GM12892 (cell line): ENCODE measurements at places on chromosomes 4 and X.

DNA sequence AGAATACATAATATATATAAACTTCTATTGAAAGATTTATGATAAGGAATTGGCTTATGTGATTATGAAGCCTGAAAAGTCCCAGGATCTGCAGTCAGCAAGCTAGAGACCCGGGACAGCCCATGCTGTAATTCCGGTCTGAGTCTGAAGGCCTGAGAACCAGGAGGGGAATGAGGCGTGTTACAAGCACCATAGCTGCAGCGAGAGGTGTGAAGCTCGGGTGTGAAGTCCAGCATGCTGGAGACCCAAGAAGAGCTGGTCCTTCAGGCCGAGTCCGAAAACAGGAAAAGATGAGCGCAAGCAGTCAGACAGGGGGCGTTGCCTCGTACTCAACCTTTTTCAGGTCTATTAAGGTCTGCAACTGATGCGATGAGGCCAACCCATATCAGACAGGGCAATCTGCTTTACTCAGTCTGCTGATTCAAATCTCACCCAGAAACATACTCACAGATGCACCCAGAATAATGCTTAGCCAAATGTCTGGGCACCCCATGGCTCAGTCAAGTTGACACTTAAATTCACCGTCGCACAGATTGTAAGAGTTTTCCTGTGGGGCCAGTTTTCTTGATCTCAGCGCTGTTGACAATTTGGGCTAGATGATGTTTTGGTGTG is 40.4 kb downstream of the SMIM20 start:
- DNase-seq: no peak

GRCh38 chr4:108141213-108141950 is 27.4 kb downstream of the LEF1 start:
- no peak for DNase-seq

GRCh38 chr4:94442251-94442650 is 9.5 kb upstream of the PDLIM5 start:
- DNase-seq: no peak

- no peak for DNase-seq
Measured at GRCh38 chrX:68112321-68112720, 321.0 kb downstream of the OPHN1 start.

GRCh38 chrX:100650841-100651240 is 6.8 kb downstream of the SRPX2 start:
- no peak for DNase-seq

- DNase-seq: no peak
Measured at GRCh38 chr4:80171656-80172055, 25.6 kb upstream of the PRDM8 start.

DNA sequence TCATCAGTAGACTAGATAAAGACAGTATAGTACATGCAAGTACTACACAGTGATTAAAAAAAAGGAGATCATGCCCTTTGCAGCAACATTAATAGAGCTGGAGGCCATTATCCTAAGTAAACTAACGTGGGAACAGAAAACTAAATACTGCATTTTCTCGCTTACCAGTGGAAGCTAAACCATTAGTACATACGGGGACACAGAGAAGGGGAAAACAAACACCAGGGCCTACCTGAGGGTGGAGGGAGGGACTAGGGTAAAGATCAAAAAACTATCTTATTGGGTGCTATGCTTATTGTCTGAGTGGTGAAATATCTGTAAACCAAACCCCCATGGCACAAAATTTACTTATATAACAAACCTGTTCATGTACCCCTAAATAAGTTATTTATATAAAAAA is 836.9 kb downstream of the SH3BGRL start:
- DNase-seq: no peak

GRCh38 chr4:1996866-1997611 is 11.7 kb downstream of the NELFA start:
- no peak for DNase-seq

DNA sequence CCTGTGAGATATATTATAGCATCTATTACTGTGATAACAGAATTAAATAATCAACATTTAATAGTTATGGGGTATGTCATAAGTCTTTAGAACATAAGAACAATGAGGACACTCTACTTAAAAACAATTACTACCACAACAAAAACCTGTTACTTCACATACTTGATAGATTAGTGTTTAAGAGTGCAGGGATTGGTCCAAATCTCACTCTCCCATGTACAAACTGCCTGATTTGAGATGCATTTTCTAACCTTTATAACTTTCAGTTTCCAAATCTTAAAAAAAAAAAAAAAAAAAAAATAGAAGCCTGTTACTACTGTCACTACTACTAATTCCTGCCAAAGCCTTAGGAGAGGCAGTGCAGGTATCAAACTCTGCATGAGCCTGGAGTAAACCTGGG is 5.6 kb downstream of the PCDH18 start:
- DNase-seq: no peak

DNA sequence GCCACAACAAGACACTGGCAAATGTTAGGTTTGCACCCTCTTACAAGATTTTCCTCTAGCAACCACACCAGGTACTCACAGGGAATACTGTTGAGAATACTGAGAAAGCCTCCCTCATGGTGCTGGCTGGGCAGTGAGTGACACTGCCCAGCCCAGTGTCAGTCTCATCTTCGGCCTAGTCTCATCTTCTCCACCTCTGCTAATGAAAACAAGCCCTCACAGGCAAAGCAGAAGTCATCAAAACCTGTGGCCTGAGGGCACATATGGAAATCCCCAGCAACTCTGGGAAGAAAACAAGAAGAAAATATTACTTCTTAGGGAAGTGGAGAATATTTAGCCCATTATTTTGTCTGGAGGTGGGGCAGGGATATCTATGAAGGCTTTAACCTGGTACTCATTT is 7.9 kb upstream of the ADAM29 start:
- no peak for DNase-seq

DNA sequence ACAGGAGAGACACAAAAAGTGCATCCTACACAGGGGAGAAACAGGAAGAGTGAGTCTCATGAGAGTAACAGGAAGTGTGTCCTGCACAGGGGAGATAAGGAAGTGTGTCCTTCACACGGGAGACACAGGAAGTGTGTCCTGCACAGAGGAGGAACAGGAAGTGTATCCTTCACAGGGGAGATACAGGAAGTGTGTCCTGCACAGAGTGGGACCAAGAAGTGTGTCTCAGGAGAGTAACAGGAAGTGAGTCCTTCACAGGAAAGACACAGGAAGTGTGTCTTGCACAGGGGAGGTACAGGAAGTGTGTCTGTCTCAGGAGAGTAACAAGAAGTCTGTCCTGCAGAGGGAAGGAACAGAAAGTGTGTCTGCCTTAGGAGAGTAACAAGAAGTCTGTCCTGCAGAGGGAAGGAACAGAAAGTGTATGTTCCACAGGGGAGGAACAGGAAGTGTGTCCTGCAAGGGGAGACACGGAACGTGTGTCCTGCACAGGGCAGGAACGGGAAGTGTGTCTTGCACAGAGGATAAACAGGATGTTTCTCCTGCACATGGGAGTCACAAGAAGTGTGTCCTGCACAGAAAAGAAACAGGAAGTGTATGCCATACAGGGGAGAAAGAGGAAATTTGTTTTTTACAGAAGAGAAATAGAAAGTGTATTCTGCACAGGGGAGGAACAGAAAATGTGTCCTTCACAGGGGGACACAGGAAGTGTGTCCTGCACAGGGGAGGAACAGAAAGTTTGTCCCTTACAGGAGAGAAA is 102.0 kb downstream of the ARSF start:
- DNase-seq: no peak

- no peak for DNase-seq
Measured at GRCh38 chrX:73401591-73402266, 45.1 kb upstream of the CDX4 start.

- no peak for DNase-seq
Measured at GRCh38 chr4:82790060-82790660, 8.4 kb downstream of the SCD5 start.

GRCh38 chrX:39440799-39441284 is 639.6 kb downstream of the MID1IP1 start:
- no peak for DNase-seq

- no peak for DNase-seq
Measured at GRCh38 chr4:112813790-112814189, 176.8 kb downstream of the LARP7 start.
